ENCODE measurements at places on chromosomes 1 and 21. TPM values are rescaled to one million over a fixed set of nuclear protein-coding genes. Genes with fewer than 3 reads are reported as not detected.

DNA sequence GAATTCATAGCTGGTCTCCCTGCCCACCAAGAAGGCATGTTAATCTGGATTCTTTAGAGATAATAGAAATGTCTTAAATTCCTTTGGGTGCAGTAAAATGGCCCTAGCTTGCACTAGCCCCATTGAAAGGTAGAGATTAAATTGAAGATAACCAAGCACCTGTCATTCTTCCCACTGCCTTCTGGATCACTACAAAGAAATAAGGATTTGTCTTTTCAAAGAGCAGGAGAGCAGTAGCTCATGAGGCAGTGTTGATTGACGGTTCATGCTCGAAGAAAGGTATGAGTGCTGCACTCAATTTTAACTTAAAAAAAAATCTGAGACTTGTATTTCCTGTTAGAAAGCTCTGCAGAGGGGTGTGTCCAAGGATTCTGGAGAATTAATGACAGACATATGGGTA lies 74.9 kb upstream of the F3 start:
- no peaks in the 10 kb centered on the region for H3K27me3 ChIP-seq
- DNase-seq: no peak
- H3K27ac ChIP-seq: no peak overlapping the region
- no peak overlapping the region for H3K4me3 ChIP-seq
- H3K36me3 ChIP-seq: peaks cover 6% of the 10 kb centered on the region

DNA sequence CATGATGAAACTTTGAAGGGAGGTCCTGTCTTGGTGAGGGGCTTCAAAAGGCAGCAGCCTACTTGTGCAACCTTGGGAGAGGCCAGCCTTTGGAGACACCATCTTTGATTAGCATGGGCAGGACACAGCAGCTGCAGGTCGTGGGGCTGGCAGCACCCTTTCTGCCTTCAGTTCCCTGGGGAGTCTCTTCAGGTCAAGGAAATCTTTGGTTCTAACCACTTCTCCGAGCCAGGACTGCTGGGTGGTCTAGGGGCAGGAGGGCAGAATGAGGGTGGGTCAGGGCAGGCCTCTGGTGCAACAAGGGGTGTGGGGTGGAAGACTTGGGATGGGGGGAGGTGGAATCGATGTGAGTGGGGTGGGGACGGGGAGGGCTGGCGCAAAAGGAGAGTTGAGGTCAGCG lies 269.7 kb downstream of the FOXD2 start:
- peaks cover 44% of the 10 kb centered on the region for H3K27me3 ChIP-seq
- H3K4me3 ChIP-seq: no peak overlapping the region
- H3K27ac ChIP-seq: no peak overlapping the region
- no peak for DNase-seq
- no peaks in the 10 kb centered on the region for H3K36me3 ChIP-seq
- H3K4me1 ChIP-seq: peaks cover 32% of the 10 kb centered on the region

The KRTAP12-3 gene
- total RNA-seq: not detected

GRCh38 chr1:56967900-56968832 lies 2.4 kb upstream of the C8B start:
- H3K4me3 ChIP-seq: no peak overlapping the region
- no peak overlapping the region for H3K27ac ChIP-seq
- no peaks in the 10 kb centered on the region for H3K27me3 ChIP-seq
- DNase-seq: no peak
- H3K4me1 ChIP-seq: no peaks in the 10 kb centered on the region
- no peaks in the 10 kb centered on the region for H3K36me3 ChIP-seq

DNA sequence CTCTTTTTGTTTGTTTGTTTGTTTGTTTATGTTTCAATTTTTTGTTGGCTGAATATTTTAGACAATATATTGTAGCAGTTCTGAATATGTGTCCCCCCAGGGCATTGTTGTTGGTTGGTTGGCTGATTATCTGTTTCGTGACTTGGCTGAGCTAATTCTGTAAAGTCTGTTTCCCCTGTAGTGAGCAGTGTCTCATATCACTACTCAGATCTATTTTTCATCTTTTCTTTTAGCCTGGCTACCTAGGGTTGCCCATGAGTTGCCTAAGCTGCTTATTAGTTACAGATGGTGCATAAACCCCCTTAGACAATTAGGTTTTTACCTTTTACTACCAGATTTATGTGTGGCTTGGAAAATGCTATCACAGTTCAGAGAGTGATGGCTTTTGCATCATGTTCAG lies 32.3 kb downstream of the CFAP57 start:
- H3K4me3 ChIP-seq: no peak overlapping the region
- no peaks in the 10 kb centered on the region for H3K36me3 ChIP-seq
- no peak for DNase-seq
- no peaks in the 10 kb centered on the region for H3K27me3 ChIP-seq
- peak overlapping the region; percentile 8 for H3K27ac ChIP-seq

The CD5L gene
- not detected for total RNA-seq

GRCh38 chr1:59292562-59292961 lies 4.3 kb upstream of the FGGY start:
- H3K4me3 ChIP-seq: no peak overlapping the region
- H3K27me3 ChIP-seq: no peaks in the 10 kb centered on the region
- no peaks in the 10 kb centered on the region for H3K36me3 ChIP-seq
- DNase-seq: no peak

The CELA3A gene
- total RNA-seq: not detected

GRCh38 chr1:67960766-67961165 lies 89.7 kb downstream of the DIRAS3 start:
- H3K36me3 ChIP-seq: no peaks in the 10 kb centered on the region
- no peak overlapping the region for H3K4me3 ChIP-seq
- DNase-seq: no peak

DNA sequence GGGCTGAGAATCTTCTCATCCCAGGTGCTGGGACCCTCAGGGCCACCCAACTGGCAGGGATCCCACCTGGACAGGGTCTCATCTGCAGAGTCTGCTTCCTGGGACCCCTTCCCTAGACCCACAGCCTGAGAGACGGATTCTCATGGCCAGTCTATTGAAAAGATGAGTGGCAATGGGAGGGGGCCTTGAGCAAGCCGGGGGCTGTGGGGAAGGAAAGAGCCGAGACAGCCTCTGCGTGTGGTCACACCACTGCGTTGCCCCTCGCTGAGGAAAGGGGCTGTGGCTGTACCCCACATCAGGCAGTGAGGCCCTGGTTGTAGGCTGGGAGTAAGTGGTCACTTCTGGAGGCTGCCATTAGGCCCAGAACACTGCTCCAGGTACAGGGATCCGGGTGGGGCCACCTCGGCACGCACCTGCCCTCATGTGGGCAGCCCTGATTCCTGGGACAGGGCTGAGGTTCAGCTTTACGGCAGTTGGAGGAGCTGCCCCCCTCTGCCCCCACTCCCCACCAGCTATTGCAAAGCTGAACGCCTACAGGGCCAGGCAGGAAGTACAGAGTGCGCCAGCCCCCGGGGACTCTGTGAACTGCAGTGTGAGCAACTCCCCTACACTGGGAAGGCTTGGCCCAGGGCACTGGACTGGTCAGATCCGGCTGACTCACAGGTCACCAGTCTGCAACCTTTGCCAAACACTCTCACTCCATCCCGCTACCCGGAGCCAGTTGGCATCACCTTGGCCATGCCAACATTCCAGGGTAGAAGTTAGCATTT lies 106.9 kb downstream of the RIPK4 start:
- no peaks in the 10 kb centered on the region for H3K36me3 ChIP-seq
- no peaks in the 10 kb centered on the region for H3K27me3 ChIP-seq
- no peak for DNase-seq
- H3K27ac ChIP-seq: no peak overlapping the region
- no peak overlapping the region for H3K4me3 ChIP-seq

DNA sequence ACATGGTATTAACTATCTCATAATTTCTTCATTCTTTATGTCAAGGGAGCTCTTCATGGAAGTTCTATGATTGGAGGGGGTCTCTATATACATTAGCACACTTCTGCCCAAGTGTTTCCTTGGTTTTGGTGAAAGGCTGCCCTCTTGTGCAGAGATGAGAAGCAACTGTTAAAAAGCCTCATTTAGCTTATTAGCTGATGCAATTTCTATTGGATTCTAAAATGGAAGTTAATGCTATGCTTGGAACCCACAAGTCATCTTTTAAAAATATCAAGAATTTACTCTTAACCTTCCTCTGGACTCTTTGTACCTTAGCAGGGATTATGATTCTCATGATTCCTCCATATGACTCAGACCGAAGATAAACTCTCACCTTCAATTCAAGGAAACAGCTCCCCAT lies 328.9 kb downstream of the PTBP2 start:
- peaks cover 40% of the 10 kb centered on the region for H3K4me1 ChIP-seq
- no peak for DNase-seq
- H3K36me3 ChIP-seq: peaks cover 2% of the 10 kb centered on the region
- H3K27ac ChIP-seq: peak overlapping the region; percentile 1
- H3K4me3 ChIP-seq: no peak overlapping the region

GRCh38 chr1:43329995-43330751 lies 7.4 kb upstream of the MPL start:
- H3K36me3 ChIP-seq: no peaks in the 10 kb centered on the region
- no peak overlapping the region for H3K4me3 ChIP-seq
- peak overlapping the region; percentile 65 for H3K27ac ChIP-seq
- no peak for DNase-seq
- no peaks in the 10 kb centered on the region for H3K27me3 ChIP-seq

The FLG2 gene
- total RNA-seq: not detected

GRCh38 chr1:17837233-17838030 lies 82.3 kb downstream of the ACTL8 start:
- H3K4me1 ChIP-seq: no peaks in the 10 kb centered on the region
- H3K4me3 ChIP-seq: no peak overlapping the region
- no peaks in the 10 kb centered on the region for H3K36me3 ChIP-seq
- no peak for DNase-seq
- H3K27ac ChIP-seq: no peak overlapping the region
- H3K27me3 ChIP-seq: peaks cover 3% of the 10 kb centered on the region

GRCh38 chr1:113676524-113676923 lies 82.8 kb downstream of the PHTF1 start:
- H3K4me1 ChIP-seq: no peaks in the 10 kb centered on the region
- DNase-seq: no peak
- H3K4me3 ChIP-seq: no peak overlapping the region
- no peaks in the 10 kb centered on the region for H3K27me3 ChIP-seq
- H3K27ac ChIP-seq: no peak overlapping the region

The KRTAP13-2 gene
- total RNA-seq: not detected

The CA6 gene
- total RNA-seq: not detected

The SH2D5 gene
- 0.46 TPM for total RNA-seq

The C21orf58 gene
- 9.1 TPM for total RNA-seq

The FCGR2B gene
- not detected for total RNA-seq

- no peak overlapping the region for H3K4me3 ChIP-seq
- no peak for DNase-seq
Measured at GRCh38 chr1:199132006-199132405, 493.2 kb downstream of the PTPRC start.

DNA sequence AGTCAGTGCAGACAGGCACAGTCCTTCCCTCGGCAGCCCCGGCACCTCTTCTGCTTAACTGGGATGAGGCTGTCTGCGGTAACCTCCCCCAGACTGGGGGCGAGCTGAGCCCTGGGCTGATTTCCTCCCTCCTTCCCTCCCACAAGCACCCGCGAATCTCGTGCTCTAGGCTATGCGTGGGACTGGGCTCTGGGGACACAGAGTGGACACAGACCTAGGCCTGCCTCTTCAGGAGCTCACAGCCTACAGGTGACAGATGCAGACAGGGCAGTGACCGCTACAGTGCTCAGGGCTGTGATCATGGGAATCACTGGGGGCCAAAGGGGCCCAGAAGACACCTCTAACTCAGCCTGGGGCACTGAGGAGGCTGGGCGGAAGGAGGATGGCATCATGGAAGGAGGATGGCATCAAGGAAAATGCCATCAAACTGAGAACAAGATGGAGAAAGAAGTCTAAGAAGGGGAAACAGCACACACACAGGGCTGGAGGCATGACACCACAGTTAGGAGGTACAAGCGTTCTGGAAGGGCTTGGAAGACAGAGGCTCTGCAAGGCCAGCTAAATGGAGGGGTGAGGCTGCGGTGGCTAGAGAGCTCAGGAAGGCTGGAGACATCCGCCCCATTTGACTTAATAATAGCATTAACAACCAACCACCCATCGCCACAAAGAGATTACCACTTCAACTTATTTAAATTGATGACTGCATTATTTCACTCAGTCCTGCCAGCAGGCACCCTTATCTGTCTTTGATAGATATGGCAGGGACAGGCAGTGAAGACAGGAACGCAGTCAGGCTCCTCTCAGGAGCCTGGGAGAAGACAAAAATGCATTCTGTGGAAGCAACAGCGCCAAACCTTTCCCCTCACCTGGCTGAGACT lies 4.2 kb downstream of the TTC39A start:
- no peaks in the 10 kb centered on the region for H3K36me3 ChIP-seq
- no peaks in the 10 kb centered on the region for H3K27me3 ChIP-seq
- no peak for DNase-seq
- H3K4me3 ChIP-seq: no peak overlapping the region
- H3K4me1 ChIP-seq: peaks cover 33% of the 10 kb centered on the region
- H3K27ac ChIP-seq: no peak overlapping the region

DNA sequence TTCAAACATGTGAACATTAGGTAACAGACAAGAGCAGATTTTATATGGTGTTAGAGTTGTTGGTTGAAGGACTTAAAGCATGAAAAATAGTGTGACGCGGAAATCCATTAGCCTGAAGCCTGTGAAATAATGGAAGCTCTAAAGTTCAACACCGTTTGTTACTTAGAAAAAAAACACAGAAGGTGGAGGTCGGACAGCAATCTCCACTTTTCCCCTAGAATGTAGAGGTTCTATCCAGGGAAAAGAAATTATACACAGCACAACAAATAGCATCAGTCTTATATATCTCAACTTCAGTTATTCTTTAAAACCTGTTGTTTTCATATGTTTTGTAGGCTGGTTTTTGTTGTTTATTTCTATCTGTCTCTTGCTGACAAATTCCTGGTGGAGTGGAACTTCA lies 1.9 kb downstream of the RCAN3 start:
- H3K27ac ChIP-seq: no peak overlapping the region
- peak overlapping the region; percentile 82 for H3K4me3 ChIP-seq
- no peaks in the 10 kb centered on the region for H3K36me3 ChIP-seq

The OR2T2 gene
- not detected for total RNA-seq

The RORC gene
- total RNA-seq: not detected

GRCh38 chr1:1542766-1543705 lies 2.6 kb upstream of the TMEM240 start:
- DNase-seq: no peak
- H3K36me3 ChIP-seq: peaks cover 2% of the 10 kb centered on the region
- no peak overlapping the region for H3K4me3 ChIP-seq
- H3K4me1 ChIP-seq: peaks cover 10% of the 10 kb centered on the region
- no peak overlapping the region for H3K27ac ChIP-seq

All from osteocyte (in vitro differentiated cells).